ENCODE measurements at places on chromosomes 2 and 18.

DNA sequence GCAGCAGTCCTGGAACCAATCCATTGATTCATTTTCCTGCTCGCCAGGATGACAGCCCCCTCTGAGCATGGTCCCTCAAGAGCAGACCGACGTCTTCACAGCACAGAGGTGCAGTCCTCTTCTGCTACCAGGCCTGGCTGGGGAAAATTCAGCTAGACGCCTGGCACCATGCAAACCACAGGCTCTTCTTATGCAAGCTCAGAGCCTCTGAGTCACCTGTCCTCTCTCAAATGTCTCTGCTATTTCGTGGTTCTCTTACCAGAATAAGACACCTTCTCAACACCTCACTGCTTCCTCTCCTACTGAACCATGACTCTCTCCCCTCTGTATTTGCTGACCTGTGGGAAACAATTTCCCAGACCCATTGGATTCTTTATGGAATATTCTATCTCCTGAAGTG, 79.8 kb upstream of the CYRIA start:
- no peak for DNase-seq

DNA sequence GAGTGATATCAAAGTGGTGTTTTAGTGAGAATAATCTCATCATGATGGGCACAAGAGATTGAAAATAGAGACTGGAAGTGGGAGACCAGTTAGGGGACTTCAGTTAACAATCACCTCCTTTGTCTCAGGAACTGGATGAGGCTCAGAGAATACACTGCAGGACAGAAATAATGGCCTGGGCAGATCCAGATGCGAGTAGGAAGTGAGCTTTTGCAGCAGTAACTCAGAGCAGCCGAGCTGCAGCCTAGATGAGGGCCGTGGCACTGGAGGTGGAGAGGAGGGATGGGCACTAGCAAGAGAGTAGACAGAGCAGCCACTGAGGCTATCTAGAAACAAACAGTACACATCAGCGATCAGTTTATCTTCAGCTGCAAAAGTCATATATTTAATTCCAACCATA, 48.6 kb downstream of the CYB5A start:
- no peak for DNase-seq

DNA sequence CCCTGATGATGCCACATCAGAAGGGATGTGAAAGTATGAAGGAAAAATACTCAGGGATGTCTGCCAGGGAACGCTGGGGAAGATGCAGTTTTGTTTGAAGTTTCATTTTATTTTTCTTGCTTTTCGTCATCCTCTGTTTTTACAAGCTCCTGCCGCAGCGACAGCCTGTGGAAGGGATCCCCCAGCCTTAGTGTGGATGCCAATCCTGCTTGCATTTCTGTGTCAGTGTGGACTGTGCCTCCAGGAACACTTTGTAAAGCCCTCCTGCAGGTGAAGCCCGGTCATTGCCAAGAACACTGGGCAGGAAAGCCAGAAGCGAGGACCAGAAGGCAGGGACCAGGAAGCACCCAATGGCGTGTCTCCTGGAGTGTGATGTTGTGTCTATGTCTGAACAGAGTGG, 234.3 kb downstream of the SEPTIN10 start:
- no peak for DNase-seq

- DNase-seq: no peak
Measured at GRCh38 chr2:240503375-240503774, 54.4 kb downstream of the ANKMY1 start.

GRCh38 chr18:44937960-44938719, 257.5 kb downstream of the SETBP1 start:
- no peak for DNase-seq

- no peak for DNase-seq
Measured at GRCh38 chr2:6694555-6694954, 171.2 kb downstream of the CMPK2 start.

- no peak for DNase-seq
Measured at GRCh38 chr2:128808462-128809258, 490.0 kb upstream of the HS6ST1 start.
